ENCODE measurements at places on chromosomes 5 and 9.
A peak's percentile ranks its signal among the peaks of the same experiment; 100 is the strongest.

DNA sequence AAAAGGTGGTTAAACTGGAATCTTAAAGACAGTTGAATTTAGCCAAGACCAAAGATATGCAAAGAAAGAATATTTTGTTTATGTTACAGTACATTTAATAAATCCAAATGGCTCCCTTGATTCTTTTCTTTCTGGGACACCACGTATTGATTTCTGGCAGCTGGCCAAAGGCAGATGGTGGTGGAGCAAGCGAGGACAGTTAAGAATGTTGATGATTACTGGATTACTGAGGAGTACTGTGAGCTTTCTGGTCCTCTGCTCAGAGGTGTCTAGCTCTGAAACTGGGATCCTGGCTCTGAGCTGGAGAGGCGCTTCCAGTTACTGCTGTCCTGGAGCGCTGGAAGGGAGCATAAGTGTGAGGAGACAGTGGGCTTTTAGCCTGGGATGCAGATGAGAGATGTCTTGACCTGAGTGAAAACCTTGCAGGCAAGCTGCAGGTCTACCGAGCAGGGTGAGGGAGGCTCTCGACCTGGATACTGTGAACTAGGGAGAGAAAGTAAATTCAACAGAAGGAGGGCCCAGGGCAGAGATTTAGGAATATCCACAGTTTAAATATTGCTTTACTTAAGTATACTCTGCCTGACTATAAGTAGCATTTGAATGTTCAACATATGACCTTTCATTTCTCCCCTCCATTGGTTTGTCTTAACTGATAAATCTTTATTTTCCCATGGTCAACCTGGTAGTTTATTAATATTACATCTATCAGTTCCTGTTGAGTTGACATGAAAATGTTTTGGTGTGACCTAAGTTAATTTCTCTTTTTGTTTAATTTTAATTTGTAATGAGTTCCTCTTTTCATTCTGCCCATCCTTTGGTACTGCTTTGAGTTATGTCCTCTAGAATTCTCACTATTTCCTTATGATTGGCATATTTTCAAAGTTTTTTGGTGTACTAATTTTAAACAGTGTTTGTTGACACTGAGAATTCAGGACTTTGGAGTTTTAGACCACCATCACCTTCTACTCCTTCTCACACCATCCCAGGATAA is 3.7 kb downstream of the SYK start:
- DNase-seq: no peak

DNA sequence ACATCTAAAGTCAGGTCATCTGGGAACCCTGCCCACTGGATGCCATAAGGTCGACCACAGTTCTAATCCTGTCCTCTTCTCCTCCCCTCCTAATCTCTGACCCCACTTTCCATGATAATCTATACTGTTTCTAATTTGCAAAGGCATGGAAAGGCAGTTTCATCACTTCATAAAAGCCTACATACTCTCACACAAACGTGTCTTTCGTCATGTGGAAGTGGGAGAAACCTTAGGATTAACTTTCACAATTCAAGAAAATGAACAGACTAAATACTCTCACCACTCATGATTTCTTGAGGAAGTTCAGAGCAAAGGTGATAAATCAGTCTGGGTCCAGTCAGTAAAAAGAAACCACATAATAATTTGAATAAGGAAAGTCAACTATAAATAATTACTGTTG is 5.5 kb downstream of the FANCC start:
- DNase-seq: no peak

DNA sequence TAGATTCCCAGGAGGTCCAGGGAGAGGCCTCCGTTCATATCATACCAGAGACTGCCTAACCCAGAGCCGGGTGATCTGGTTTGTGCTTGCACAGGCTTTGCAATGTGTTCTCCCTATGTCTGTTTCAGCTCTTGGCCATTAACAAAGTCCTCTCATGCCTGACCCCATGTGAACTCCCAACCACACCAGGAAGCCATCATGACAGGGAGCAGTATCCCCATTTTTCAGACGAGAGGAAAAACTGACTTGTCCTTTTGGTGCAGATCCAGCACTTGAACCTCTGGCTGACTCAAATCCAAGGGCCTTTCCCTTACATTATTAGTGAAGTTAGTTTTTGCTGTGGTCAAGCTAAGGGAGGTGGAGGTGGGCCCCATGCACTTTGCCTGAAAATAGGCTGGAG is 58.4 kb downstream of the TEX10 start:
- DNase-seq: no peak

DNA sequence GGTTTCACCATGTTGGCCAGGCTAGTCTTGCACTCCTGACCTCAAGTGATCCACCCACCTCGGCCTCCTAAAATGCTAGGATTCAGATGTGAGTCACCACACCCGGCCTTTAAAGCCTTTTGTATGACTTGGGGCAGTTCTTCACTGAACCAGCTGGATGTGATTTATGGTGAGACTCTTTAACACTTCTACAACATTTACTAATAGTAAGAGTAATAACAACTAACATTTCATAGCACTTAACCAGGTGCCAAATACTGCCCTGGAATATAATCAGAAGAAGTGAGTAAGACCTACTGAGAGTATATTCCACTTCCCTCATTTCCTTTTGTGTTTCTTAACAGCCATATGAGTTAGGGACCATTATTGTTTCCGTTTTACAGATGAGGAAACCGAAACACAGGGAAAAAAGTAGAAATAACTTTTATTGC is 10.0 kb downstream of the ZSWIM6 start:
- peak; percentile 56 for DNase-seq

GRCh38 chr5:126385524-126386502 is 37.4 kb upstream of the GRAMD2B start:
- DNase-seq: peak; percentile 49

- no peak for DNase-seq
Observed at GRCh38 chr9:111533099-111533790, 8.3 kb downstream of the ZNF483 start.

- DNase-seq: no peak
Observed at GRCh38 chr9:69961843-69962242, 81.8 kb upstream of the MAMDC2 start.

DNA sequence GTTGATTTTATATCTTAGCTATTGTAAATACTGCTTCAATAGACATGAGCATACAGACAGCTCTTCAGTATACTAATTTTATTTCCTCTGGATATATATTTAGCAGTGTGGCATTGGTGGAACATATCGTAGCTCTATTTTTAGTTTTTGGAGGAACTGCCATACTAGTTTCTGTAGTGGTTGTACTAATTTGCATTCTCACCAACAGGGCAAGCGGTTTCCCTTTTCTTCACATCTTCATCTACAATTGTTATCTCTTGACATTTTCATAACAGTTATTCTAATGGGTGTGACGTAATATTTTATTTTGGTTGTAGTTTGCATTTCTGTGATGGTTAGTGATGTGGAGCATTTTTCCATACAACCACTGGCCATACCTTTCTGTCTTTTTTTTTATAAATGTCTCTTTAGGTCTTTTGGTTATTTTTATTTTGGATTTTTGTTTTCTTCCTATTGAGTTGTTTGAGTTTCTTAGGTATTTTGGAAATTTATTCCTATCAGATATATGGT is 32.5 kb downstream of the TAF11L14 start:
- DNase-seq: no peak

All from fibroblast of skin of scalp (primary cell).